ENCODE measurements at places on chromosomes 4 and X. TPM values are rescaled to one million over a fixed set of nuclear protein-coding genes. Genes with fewer than 3 reads are reported as not detected.

DNA sequence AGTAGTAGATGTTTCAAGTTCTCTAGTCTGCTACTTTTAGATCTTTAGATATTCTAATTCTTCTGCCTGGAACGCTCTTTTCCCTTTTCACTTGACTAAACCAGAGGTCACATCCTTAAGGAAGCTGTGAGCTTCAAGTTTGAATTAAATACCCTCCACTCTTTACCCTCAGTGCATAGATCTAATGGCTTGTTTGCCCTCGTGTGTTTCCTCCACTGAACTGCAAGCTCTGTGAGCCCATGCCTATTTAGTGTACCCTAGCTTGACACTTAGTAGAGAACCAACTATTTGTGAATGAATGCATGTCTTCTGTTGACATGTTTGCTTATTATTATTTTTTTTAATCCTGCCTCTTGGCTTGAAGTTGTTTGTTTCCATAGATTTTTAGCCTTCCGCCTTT, 138.3 kb downstream of the PDE5A start:
- H3K27me3 ChIP-seq, result no peaks in the 10 kb centered on the region
- no peaks in the 10 kb centered on the region for H3K36me3 ChIP-seq

- DNase-seq, result no peak
- no peaks in the 10 kb centered on the region for H3K27me3 ChIP-seq
- H3K4me3 ChIP-seq, result no peak overlapping the region
- no peaks in the 10 kb centered on the region for H3K36me3 ChIP-seq
- no peak overlapping the region for H3K27ac ChIP-seq
These were observed 15.2 kb downstream of the GUCY1A1 start for GRCh38 chr4:155681886-155682285.

DNA sequence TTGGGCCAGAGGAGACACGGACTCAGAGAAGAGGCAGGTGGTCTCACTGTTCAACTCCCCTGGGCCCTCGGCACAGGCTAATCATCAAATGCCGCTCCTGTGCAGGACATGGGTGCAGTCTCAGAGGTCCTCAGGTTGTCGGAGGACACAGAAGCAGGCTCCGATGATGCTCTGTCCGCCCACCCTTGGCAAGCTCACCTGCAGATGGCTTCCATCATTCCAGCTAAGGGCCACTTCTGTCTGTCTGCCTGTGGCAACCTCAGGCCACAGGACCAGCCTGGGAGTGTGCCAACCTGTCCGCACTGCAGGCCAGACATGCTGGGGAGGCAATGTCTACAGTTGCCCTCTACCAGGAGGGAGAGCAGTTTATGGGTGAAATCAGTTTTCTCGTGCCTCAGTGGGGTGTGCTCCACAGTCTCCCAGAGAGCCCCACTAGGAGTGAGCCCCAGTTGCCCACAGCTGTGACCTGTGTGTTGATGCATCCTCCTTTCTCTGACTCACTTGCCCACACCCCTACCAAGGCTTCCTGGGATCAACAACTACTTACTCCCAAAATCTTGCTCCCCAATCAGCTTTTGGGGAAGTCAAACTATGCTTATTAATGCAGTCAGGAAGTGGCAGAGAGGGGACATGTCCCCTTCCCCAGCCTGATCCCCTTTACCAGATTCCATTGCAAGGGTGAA, 55.9 kb downstream of the HTRA3 start:
- H3K27me3 ChIP-seq, result no peaks in the 10 kb centered on the region
- no peaks in the 10 kb centered on the region for H3K4me1 ChIP-seq
- H3K36me3 ChIP-seq, result no peaks in the 10 kb centered on the region
- no peak for DNase-seq

- no peaks in the 10 kb centered on the region for H3K36me3 ChIP-seq
- DNase-seq, result no peak
- H3K4me3 ChIP-seq, result no peak overlapping the region
- H3K4me1 ChIP-seq, result peaks cover 3% of the 10 kb centered on the region
These were observed 5.9 kb downstream of the THAP9 start for GRCh38 chr4:82906469-82906868.

ARMCX4 gene
- total RNA-seq, result 8.3 TPM

BDH2 gene
- total RNA-seq, result 118 TPM

GATB gene
- total RNA-seq, result 26.9 TPM

PAK3 gene
- 1.2 TPM for total RNA-seq

TECRL gene
- total RNA-seq, result 0.10 TPM

DNA sequence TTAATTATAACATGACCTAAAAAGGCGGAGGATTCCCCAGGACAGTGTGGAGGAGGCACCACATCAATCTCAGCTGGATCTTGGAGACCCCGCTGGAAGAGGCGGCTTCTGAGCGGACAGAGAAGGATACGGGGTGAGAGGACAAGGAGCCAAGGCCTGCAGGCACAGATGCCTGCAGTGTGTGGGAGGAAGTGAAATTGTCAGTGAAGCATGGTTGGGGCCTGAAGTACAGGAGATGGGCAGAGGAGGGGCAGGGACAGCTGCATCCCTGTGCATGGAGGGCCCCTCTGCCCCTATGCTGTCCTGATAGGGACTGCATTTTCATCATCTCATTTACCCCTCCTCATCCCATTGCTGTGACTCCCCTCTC, 1.7 kb upstream of the SLC2A9 start:
- no peaks in the 10 kb centered on the region for H3K27me3 ChIP-seq
- H3K27ac ChIP-seq, result no peak overlapping the region
- no peaks in the 10 kb centered on the region for H3K36me3 ChIP-seq
- no peak for DNase-seq
- no peak overlapping the region for H3K4me3 ChIP-seq

DMRTC1B gene
- total RNA-seq, result 3.0 TPM

PAGE4 gene
- total RNA-seq, result not detected

GRCh38 chr4:18404642-18405041, 383.1 kb upstream of the LCORL start:
- no peak overlapping the region for H3K27ac ChIP-seq
- DNase-seq, result no peak
- H3K36me3 ChIP-seq, result no peaks in the 10 kb centered on the region
- H3K4me1 ChIP-seq, result peaks cover 29% of the 10 kb centered on the region

DNA sequence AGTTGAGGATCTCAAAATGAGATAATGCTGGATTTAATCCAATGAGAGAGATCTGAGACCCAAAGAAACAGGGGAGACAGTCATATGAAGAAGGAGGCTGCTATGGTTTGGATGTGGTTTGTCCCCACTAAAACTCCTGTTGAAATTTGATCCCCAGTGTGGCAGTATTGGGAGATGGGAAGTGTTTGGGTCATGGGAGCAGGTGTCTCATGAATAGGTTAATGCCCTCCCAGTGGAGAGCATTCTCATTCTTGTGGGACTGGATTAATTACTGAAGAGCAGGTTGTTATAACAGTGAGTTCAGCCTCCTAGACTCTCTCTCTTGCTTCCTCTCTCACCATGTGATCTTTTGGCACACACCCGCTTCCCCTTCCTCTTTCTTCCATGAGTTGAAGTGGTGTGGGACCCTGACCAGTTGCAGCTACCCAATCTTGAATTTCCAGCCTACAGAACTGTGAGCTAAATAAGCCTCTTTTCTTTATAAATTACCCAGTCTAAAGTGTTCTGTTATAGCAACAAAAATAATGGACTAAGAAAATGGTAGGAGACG, 70.3 kb downstream of the PPEF2 start:
- no peak overlapping the region for H3K27ac ChIP-seq
- no peaks in the 10 kb centered on the region for H3K4me1 ChIP-seq
- H3K36me3 ChIP-seq, result no peaks in the 10 kb centered on the region
- DNase-seq, result no peak
- H3K4me3 ChIP-seq, result no peak overlapping the region

TLR6 gene
- total RNA-seq, result 1.1 TPM

ADAM29 gene
- not detected for total RNA-seq

ANTXR2 gene
- 46.5 TPM for total RNA-seq

DNA sequence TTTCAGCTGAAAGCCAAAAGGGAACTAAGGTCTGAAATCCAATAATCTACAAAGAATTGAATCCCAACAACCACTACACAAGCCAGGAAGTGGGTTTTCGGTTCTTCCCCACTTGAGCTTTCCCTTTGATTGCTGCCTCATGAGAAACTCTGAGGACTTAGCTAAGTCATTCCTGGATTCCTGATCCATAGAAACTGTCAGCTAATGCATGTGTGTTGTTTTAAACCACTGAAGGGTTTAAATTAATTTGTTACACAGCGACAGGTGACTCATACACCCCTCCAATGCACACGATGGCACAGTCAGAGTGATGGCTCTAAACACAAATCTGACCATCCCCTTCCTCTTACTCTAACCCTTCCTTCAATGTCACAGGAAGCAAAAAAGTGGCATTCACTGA, 282.9 kb downstream of the RAB28 start:
- no peaks in the 10 kb centered on the region for H3K27me3 ChIP-seq
- H3K36me3 ChIP-seq, result no peaks in the 10 kb centered on the region
- H3K4me3 ChIP-seq, result no peak overlapping the region
- H3K4me1 ChIP-seq, result no peaks in the 10 kb centered on the region
- no peak for DNase-seq

PPEF2 gene
- not detected for total RNA-seq

GRCh38 chr4:156329779-156330178, 376.1 kb upstream of the CTSO start:
- no peaks in the 10 kb centered on the region for H3K36me3 ChIP-seq
- H3K4me3 ChIP-seq, result no peak overlapping the region
- peak overlapping the region; percentile 25 for H3K27ac ChIP-seq
- H3K27me3 ChIP-seq, result no peaks in the 10 kb centered on the region

LDOC1 gene
- total RNA-seq, result 11.8 TPM

GRCh38 chrX:67524428-67524827, 19.4 kb upstream of the AR start:
- H3K36me3 ChIP-seq, result no peaks in the 10 kb centered on the region
- H3K27me3 ChIP-seq, result no peaks in the 10 kb centered on the region
- H3K4me1 ChIP-seq, result no peaks in the 10 kb centered on the region
- no peak overlapping the region for H3K27ac ChIP-seq

- H3K27ac ChIP-seq, result peak overlapping the region; percentile 72
- no peaks in the 10 kb centered on the region for H3K27me3 ChIP-seq
- H3K4me3 ChIP-seq, result no peak overlapping the region
These were observed 91.5 kb upstream of the ZNF827 start for GRCh38 chr4:146029939-146030710.

DNA sequence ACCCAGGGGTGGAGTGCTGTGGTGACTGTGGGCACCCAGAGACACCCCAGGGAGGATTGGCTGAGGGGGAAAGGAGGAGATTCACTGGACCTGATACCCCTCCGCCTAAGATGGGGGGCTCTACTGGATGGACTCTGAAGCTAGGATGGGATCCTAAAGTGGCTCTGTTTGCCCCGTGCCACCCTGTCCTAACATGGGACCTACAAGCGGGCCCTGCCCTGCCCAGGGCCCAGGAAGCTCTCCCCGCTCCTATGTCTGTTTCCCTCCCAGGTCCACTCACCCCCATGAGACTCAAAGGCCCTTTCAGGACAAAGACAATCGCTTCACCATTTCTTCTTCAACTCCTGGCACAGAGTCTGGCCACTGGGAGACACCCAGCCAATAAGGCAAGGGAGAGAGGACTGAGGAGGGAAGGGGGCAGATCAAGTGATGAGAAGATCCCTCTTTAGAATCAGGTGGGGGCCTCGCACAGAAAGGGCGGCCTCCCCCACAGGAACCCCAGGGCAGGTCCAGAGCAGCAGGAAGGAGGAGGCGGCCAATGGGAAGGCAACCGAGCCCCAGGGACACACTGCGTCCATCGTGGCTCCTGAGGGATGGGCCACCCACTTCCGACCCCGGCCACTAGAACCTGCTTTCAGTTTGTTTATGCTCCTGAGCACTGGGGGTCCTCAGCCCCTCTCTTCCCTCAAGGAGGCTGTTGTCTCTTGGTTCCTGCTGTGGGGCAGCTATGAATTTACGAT, 155.4 kb downstream of the AFAP1 start:
- no peak overlapping the region for H3K27ac ChIP-seq
- no peaks in the 10 kb centered on the region for H3K27me3 ChIP-seq
- no peak for DNase-seq
- no peaks in the 10 kb centered on the region for H3K4me1 ChIP-seq
- no peaks in the 10 kb centered on the region for H3K36me3 ChIP-seq

DNA sequence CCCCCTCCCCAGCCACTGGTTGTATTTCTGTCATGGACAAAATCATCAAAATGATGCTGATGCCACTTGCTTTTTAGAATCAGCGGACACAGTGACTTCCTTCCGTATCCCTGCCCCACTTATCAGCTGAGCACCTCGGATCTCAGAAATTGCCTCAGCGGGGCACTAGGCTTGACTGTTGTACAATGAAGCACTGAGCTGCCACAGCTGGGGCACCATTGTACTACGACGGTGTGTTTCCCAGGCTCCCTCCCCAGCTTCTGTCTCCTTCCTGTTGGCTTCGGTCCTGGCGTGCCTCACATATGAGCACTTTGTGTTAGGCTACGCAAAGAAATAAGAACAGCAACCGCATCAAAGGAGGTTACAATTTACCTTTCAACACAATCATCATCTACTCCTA, 82.4 kb downstream of the F11 start:
- H3K4me3 ChIP-seq, result no peak overlapping the region
- no peak for DNase-seq
- H3K27ac ChIP-seq, result no peak overlapping the region
- H3K36me3 ChIP-seq, result no peaks in the 10 kb centered on the region

GRCh38 chr4:87949961-87950360, 25.6 kb upstream of the SPP1 start:
- no peak overlapping the region for H3K27ac ChIP-seq
- no peaks in the 10 kb centered on the region for H3K4me1 ChIP-seq
- no peaks in the 10 kb centered on the region for H3K27me3 ChIP-seq
- no peak for DNase-seq
- H3K36me3 ChIP-seq, result no peaks in the 10 kb centered on the region
- no peak overlapping the region for H3K4me3 ChIP-seq

DNA sequence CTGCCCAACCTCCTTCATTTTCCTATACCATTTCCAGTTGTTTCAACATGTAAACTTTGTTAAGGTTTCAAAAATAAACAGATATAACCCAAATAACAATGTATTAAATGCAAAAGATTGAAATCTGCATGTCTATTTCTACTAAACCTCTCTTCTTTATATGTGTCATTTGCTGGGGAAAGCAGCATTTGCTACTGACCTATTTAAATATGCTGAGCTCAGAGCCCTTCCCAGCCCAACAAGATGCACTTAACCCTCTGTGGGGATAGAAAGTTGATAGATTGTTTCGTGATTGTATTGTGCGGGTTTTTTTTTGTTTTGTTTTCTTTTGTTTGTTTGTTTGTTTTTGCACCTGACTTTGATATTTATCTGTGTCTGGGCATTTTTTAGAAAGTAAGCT, 139.5 kb downstream of the UCHL1 start:
- no peak for DNase-seq
- no peak overlapping the region for H3K27ac ChIP-seq
- H3K4me1 ChIP-seq, result no peaks in the 10 kb centered on the region
- H3K4me3 ChIP-seq, result no peak overlapping the region
- no peaks in the 10 kb centered on the region for H3K27me3 ChIP-seq

Data from hepatocyte (in vitro differentiated cells).